ENCODE measurements at places on chromosomes 3 and 15. TPM values are rescaled to one million over a fixed set of nuclear protein-coding genes. Genes with fewer than 3 reads are reported as not detected.

DNA sequence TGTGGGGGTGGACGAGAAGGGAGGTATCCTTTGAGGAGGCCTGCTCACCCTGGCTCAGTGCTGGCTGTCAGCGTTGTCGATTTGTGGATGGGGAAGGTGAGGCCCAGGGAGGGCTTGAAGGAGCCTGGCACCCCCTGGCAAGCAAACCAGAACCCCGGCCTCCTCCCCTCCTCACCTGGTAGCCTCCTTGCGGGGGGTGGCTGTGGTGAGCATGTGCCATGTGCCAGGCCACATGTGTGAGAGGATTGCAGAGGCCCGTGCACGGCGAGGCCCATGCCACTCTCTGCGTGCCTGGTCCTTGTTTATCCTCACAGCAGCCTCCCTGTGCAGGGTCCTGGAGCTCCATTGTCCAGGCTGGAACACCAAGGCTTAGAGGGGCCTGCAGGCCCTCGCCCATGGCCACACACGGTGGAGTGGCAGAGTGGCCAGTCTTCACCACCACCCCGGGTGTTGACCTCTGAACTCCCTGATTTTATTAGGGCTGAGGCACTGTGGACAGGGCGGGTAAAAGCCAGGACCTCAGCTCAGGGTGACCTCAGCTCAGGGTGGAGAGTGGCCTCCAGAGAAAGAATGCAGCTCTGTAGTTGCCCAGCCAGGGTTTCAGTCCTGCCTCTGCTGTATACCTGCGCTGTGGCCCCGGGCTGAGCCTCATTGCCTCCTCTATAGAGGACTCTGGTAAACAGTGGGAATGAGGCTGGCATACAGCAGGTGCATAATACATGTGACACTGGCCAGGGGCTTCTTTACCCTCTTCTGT is 29.1 kb downstream of the HDAC11 start:
- no peak for DNase-seq

DNA sequence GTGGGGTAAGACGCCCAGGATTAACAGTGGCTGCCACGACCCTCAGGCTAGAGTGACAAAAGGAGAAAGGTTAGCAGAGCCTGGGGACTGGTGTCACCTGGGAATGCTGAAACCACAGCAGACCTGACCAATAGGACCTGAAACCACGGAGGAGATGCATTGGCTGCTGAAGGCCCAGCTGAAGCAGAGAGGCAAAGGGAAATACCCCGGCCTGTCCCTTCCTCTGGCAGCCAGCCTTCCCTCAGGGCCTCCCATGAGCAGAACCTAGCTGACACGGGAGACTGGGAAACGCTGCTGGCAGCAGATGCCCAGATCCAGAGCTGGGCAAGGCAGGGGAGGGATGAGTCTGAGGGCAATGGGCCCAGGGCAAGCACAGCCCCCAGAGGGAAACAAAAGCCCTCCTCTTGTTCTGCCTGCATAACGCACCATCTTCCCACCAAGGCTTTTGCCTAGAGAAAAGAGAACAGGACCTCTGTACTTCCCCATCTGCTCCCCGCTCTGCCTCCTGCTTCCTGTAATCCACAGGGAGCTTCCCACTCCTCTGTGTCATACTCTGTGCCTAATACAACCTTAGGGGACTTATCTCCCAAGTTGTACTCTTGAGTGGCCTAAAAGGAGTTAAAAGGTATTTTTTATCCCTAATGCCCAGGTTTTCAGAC is 216.2 kb downstream of the ABHD5 start:
- DNase-seq: no peak

DNA sequence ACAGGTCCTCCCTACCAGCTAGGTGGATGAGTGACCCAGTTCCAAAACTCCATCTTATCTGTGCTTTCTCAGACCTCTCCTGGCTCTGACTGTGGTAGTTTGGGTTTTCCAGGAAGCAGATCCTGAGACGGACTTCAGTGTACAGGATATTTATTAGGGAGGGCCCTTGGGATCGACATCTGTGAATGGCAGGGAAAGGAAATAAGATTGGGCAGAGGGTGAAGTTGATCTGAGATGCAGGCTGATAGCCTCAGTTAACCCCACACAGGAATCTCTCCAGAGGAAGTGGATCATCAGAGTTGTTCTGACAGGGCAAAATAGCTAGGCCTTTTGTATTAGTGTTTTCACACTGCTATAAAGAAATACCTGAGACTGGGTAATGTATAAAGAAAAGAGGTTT is 16.7 kb upstream of the MAPK6 start:
- DNase-seq: no peak

TJP1 gene
- 48.7 TPM for total RNA-seq

ENTPD3 gene
- 1.6 TPM for total RNA-seq

DNA sequence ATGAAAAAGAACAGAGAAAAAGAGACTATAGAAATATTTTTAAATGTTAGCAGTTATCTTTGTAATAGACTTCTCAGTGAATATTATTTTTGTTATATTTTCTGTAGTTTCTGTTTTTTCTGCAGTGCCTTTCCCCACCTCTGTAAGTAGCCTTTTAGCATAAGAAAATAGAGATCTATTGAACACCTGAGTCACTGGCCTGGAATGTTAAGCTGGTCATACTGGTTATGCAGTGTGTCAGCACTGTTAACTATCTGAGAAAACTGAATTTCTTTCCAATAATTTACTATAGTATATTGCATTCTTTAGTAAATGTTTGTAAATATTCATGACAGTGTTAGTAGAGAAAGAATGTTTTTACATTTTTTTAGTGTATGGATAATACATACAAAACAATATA is 79.8 kb downstream of the NECTIN3 start:
- DNase-seq: no peak

TEX55 gene
- not detected for total RNA-seq

DNA sequence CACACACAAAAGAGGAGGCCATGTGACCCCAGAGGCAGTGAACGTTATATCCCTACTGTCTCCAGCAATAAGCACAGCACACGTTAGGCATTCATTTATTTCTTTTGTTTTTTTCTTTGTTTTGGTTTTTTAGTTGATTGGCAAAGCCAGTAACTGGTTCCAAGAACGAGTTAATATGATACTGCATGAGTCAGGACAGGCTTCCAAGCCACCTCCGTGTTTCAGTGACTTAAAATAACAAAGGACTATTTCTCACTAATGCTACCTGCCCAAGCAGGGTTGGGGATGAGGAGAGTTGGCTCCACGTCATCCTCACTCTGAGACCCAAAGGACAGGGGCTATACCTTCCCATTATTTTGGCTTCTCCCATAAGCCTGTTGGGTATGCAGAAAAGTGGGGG is 130.5 kb downstream of the ST8SIA2 start:
- DNase-seq: no peak

DNA sequence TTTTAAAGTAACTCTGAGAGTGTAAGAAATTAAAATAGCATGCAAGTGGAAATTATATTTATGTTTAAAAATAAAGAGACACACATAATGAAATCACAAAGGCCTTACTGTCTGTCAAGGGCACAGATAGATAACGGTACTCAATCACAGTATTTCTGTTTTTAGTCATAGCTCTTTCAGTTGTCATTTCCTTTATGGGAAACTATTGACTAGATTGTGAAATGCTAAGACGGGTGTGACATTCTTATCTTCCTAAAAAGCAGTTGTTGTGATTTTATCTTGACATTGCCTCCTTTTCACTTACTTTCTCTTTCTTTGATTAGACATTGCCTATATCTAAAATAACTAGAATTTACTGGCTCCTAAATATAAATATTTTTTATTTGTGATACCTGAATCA is 100.1 kb upstream of the PLSCR5 start:
- DNase-seq: no peak

- no peak for DNase-seq
Measured at GRCh38 chr15:94069844-94070243, 161.5 kb upstream of the MCTP2 start.

DNA sequence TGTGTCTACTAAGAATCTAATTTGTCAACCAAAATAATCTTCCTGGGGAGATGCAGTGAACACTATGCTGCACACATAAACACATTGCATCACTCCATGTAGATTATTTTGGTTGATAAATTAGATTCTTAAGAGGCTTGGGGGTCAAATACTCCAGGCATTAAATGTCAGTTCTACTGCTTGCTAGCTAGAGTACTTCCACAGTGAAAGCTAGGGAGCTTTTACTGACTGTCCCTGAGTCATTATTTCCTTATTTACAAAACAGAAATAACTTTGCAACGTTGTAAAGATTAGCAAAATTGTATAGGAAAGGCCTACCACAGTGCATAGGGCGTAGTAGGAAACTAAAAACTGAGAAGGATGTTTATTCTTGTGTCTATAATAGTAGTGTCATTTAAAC is 12.9 kb upstream of the TMC3 start:
- DNase-seq: no peak

DNA sequence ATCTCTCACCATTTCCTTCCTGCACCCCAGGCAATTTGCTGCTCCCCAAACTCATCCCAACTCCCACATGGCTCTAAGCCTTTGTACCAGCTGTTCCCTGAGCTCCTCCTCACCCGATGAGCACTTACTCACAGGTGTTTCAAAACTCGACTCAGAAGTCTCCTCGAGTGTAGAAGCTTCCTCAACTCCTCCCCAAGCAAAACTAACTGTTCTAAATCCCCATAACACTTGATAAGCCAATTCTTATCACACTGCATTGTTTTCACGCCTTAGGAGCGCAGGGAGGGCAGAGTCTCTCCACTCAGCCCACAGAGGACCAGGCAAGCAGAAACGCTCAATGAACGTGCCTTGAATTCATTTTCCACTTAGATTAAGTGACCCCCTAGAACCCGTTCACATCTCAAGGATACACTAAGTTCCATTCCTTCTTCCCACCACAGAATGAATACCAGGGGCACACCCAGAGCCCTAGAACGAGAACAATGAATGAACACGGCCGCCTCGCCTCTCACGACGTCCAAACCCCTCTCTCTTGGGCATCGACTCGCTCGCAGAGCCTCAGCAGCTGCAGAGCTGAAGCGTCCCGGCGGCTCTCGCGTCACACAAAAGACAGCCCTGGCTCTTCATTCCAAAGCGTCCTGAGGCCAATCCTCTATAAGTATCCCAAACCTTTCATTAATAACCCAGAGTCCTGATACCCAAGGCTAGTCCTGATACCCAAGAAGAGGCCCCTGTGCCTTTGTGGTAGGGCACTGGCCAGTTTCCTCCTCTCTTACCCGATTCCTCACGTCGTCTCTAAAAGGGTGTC is 1.1 kb downstream of the RAF1 start:
- no peak for DNase-seq

DNA sequence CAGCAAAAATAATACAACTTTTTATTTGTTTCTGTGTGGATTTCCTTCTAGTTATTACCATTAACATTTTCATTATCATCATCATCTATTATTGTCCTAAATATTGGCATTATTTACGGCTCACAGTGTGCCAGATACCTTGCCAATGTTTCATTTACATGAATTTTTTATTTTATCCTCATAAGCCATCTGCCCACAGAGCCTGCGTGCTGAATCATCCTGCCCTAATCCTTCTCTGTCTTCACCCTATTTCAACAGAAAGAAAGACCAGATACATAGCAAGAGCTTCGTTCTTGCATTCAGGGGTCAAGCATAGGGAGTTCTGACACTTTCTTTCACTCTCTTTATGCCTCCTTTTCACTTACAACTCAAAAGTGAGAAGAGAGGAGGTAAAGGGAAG is 82.0 kb downstream of the KCNMB2 start:
- no peak for DNase-seq

- DNase-seq: no peak
Measured at GRCh38 chr3:80040067-80040466, 272.3 kb upstream of the ROBO1 start.

DNA sequence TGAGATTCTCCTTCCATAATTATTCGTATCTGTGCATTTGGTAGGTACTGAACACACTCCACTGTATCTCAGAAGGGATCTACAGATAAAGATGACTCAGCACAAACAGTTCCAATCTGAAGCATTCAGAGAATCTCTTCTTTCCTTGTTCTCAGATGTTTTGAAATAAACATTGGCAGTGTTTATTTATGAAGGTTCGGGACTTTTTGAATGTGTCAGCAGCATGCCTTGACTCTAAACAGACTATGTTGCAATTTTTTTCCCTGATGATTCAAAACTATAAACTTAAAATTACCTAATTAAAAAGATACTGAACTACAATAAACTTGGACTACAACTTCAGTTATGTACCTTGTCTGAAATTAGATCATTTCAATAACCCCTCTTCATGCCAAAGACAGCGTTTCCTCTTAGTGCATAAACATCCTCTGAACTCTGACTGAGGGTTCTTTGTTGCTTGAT is 612.9 kb upstream of the TBL1XR1 start:
- DNase-seq: no peak

DNA sequence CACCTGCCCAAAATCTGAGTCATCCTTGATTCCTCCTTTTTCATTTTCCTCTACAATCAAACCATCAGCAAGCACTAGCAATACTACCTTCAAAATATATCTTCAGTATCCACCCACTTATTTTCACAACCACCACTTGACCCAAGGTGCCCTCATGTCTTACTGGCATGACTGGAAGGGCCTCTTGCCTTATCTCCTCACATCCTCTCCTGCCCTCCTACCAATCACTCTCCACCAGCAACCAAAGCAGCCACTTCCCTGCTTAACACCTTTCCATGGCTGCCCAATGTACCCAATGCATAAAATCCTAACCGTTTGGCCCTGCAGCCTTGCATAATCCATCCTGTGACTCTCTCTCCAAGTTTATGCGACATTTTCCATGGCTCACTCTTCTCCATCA is 76.0 kb downstream of the MTHFS start:
- DNase-seq: no peak

CASR gene
- total RNA-seq: not detected

DNA sequence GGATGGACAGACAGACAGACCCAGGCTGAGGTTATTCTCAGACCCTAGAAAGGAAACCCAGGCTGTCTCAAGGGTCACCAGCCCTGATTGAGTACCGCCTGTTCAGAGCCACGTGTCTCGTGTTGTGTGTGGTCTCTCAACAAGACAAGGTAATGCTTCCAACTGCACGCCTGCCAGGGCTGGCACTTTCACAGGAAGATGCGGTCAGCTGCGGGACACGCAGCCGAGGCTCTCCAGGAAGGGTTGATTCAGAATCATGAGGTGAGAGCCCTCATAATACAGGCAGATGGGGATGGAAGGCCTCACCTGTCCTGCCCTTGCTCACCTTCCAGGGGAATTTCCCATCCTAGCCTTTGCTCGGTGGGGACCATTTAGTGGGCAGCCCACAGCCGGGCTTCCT is 81.4 kb downstream of the TOP2B start:
- no peak for DNase-seq

DNA sequence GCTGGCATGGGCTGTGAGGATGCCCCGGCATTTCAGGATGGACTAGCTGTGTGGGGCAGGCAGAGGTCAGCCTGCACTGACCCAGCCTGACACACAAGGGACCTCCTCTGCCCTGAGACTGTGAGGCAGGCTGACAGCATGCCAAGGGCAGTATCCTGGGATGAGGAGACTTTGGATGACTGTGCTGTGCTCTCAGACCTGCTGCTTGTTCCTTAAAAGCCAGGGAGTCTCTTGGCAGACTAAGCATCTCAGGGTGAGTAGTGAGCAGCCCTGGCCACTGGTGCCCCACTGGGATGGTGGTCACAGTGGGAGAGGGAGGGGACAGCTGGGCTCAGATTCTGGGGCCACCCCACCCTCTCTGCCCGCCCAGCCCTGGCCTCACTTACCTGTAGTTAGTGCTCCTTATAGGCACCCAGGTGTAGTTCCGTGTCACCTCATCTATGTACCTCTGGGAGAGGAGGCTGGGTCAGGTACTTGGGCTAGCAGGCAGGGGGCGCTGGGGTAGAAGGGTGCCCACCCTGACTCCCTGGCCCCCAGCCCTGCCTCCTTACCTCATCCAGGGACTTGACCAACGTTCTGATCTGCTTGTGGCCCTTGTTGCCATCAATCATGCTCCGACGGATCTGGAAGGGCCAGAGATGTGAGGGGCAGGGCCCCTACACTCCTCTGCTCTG is 16.1 kb upstream of the TMEM115 start:
- no peak for DNase-seq

GOLGA8T gene
- total RNA-seq: 0.16 TPM

- DNase-seq: no peak
Measured at GRCh38 chr3:157912514-157913451, 193.4 kb downstream of the SHOX2 start.

All from occipital lobe (tissue), 3 donors.